ENCODE measurements at places on chromosomes 4 and X. TPM values are rescaled to one million over a fixed set of nuclear protein-coding genes. Genes with fewer than 3 reads are reported as not detected.

The TAB3 gene
- 43.3 TPM for total RNA-seq

The ITM2A gene
- not detected for total RNA-seq

The MAGEB2 gene
- total RNA-seq: not detected

The RAB39B gene
- total RNA-seq: 5.4 TPM

The SLC49A3 gene
- total RNA-seq: 3.4 TPM

The AMBN gene
- total RNA-seq: not detected

The NLGN3 gene
- 0.34 TPM for total RNA-seq

The PF4V1 gene
- total RNA-seq: not detected

The POLR2B gene
- 84.5 TPM for total RNA-seq

The SLC6A14 gene
- total RNA-seq: 0.13 TPM

The PSAPL1 gene
- total RNA-seq: not detected

The GPRASP2 gene
- total RNA-seq: 10.6 TPM

The PDGFC gene
- 82.5 TPM for total RNA-seq

The NRK gene
- 8.1 TPM for total RNA-seq

The CHRNA9 gene
- 0.07 TPM for total RNA-seq

The ERVMER34-1 gene
- total RNA-seq: 3.5 TPM

The H2BW2 gene
- not detected for total RNA-seq

The NR3C2 gene
- total RNA-seq: 2.5 TPM

The PAGE4 gene
- not detected for total RNA-seq

The GLOD5 gene
- total RNA-seq: not detected

The RRH gene
- not detected for total RNA-seq

The ABCB7 gene
- 19.5 TPM for total RNA-seq

The ARHGAP24 gene
- 9.6 TPM for total RNA-seq

The ERCC6L gene
- 0.92 TPM for total RNA-seq

The NIPAL1 gene
- total RNA-seq: 4.3 TPM

The HTRA3 gene
- 4.7 TPM for total RNA-seq

The OTC gene
- not detected for total RNA-seq

The MAGEA2 gene
- not detected for total RNA-seq

The RAI2 gene
- total RNA-seq: 3.2 TPM

The HSFX2 gene
- not detected for total RNA-seq

The RS1 gene
- not detected for total RNA-seq

The SRPK3 gene
- 0.08 TPM for total RNA-seq

The IL21 gene
- total RNA-seq: not detected

The KLHL4 gene
- 0.68 TPM for total RNA-seq

The TIMM8A gene
- total RNA-seq: 11.8 TPM

The HERC6 gene
- 16.4 TPM for total RNA-seq

The SMIM43 gene
- not detected for total RNA-seq

The DDX60 gene
- 28.3 TPM for total RNA-seq

The RASL11B gene
- total RNA-seq: 0.67 TPM

The ZNF630 gene
- 0.75 TPM for total RNA-seq

The ATP10D gene
- 11.3 TPM for total RNA-seq

The SATL1 gene
- total RNA-seq: 0.07 TPM

The KIF4A gene
- 3.4 TPM for total RNA-seq

The MID1 gene
- total RNA-seq: 13.5 TPM

The SAGE1 gene
- total RNA-seq: not detected

The AR gene
- 0.25 TPM for total RNA-seq

The LRIT3 gene
- 0.08 TPM for total RNA-seq

The BBS12 gene
- total RNA-seq: 2.9 TPM

The POF1B gene
- not detected for total RNA-seq

The MAP9 gene
- 22.0 TPM for total RNA-seq

The HMX1 gene
- not detected for total RNA-seq

The FAM241A gene
- total RNA-seq: 1.6 TPM

The ATP8A1 gene
- total RNA-seq: 2.5 TPM

The GABRE gene
- 0.21 TPM for total RNA-seq

The BEND4 gene
- 0.07 TPM for total RNA-seq

Data from kidney epithelial cell (primary cell).